Effector memory CD8-positive, alpha-beta T cell (primary cell): ENCODE measurements at places on chromosomes 5 and 9.

GRCh38 chr5:150642567-150642927 lies 2.1 kb downstream of the SYNPO start:
- DNase-seq, result no peak

- DNase-seq, result no peak
Observed at GRCh38 chr9:127873223-127873691, 4.2 kb downstream of the AK1 start.

GRCh38 chr9:129609486-129610212 lies 11.3 kb downstream of the C9orf50 start:
- peak; percentile 78 for DNase-seq

- no peak for DNase-seq
Observed at GRCh38 chr9:114434878-114435311, 47.1 kb upstream of the AKNA start.

- no peak for DNase-seq
Observed at GRCh38 chr9:114476891-114477469, 28.3 kb downstream of the WHRN start.

GRCh38 chr5:118325931-118326330 lies 662.4 kb downstream of the DTWD2 start:
- DNase-seq, result no peak

GRCh38 chr9:136624184-136624951 lies 38.3 kb upstream of the EGFL7 start:
- no peak for DNase-seq

- DNase-seq, result no peak
Observed at GRCh38 chr5:170296935-170297588, 515 bp downstream of the LCP2 start.

DNA sequence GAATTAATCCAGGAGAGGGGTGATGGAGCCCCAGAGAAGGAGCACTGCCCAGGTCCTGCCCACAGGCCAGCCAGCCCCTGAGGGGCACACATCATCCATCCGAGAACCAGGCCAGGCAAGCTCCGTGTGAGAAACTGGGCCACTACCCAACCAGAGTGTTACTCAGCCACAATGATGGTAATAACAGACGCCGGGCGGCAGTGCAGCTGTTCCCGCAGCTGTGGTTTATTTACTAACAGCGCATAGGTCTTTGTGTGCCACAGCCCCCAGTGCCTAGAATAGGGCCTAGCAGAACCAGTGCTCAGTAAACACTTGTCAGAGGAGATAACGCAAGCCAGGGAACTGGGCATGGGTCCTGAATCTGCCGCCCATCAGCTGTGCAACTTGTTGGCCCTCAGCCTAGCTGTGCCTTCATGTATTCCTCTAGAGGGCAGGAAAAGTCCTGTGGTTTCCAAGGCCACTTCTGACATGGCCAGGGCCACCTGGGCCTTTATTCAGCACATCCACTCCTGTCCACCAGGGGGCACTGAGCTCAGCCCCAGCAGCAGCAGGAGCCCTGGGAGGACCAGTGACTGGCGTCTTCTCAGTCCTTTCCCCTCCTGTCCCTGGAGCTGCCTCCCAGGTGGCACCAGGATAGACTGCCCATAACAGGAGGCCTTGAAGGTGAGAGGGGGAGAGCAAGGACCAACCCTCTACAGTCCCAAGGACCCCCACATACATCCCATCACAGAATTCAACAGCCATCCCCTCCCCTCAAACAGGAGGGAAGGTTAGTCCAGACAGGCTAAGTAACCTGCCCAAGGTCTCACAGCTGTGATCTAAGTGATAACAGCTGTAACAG lies 2.1 kb downstream of the MXD3 start:
- DNase-seq, result peak; percentile 66
